ENCODE measurements at places on chromosomes 5 and 9.
A peak's percentile ranks its signal among the peaks of the same experiment; 100 is the strongest.

DNA sequence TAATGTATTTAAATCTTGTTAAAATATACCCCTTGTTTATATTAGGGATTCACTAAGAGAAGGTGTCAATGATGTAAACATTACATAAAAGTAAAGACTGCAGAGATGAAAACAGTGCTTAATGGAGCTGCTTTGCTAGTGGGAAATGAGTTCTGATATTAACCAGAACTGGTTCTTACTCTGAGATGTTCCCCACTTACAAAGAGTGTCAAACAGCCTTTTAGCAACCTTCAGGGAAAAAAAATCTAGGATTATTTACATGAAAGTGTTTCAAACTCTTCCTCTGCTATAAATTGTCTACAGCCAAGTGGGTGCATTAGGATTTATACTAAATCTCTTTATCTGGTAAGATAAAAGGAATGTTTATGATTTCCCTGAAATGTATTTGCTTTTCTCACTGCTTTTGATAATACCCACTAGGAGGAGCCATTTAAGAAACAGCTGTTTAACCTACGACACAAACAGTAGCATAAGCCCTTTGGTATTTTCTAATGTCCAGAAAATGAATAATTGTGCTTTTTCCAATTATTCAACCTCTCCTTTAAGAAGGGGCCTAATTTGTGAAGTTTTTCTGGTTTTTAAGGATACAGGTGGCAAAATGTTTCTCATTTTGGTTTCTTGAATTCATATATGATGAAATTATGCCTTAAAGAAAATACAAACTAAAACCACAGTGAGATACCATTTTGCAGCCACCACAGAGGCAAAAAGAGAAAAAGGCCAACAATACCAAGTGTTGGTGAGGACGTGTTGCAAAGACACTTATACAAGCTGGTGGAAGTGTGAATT is 186.3 kb downstream of the TLE4 start:
- DNase-seq, result no peak

DNA sequence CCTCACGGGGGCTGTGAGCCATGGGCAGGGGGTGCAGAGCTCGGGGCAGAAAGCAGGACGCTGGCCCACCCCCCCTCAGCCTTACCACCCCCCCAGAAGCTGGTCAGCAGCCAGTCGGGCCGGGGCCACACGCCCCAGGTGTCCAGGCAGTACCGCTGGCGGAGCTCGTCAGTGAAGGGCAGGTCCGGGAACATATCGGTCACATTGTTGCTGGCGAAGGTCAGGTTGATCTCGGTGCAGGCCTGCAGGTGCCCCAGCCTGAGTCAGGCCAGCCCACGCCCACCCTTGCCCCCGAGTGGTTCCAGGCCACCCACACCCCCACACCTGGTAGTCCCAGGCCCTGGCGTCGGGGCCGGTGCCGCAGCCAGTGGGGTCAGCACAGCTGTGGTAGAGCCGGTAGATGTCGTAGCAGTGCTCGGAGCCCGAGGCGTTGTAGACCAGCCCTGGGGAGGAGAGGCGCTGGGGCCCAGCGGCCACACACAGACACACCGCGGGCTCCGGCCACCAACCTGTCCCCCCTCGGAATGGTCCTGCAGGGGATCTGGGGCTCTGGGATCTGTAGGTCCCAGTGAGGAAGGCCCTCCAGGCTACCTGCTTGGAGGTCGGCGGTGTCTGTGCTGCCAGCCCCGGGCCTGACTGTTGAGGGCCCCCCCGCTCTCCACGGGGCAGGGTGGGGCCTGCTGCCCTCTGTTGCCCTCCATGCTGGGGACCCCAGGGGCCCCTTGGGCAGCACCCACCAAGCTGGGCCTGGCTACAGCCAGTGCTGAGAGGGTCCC is 2.6 kb downstream of the DPP7 start:
- no peak for DNase-seq

DNA sequence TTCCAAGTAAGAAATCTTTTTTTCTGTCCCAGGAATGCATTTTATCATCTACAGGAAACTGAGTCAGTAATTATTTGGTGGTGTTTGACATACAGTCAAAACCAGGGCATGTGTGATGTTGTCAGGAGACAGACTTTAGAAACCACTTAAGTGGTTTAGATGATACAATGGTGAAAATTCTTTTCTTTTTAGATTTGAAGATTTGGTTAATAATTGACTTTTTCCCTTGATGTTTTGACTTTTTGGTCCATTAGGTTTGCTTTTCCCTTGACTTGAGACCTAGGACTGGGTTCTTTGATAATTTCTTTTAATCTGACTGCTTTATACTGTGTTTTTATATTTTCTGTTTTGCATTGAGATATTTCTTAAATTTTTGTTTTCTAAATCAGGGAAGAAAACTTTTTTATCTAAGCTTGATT is 85.2 kb downstream of the RASGRF2 start:
- no peak for DNase-seq

DNA sequence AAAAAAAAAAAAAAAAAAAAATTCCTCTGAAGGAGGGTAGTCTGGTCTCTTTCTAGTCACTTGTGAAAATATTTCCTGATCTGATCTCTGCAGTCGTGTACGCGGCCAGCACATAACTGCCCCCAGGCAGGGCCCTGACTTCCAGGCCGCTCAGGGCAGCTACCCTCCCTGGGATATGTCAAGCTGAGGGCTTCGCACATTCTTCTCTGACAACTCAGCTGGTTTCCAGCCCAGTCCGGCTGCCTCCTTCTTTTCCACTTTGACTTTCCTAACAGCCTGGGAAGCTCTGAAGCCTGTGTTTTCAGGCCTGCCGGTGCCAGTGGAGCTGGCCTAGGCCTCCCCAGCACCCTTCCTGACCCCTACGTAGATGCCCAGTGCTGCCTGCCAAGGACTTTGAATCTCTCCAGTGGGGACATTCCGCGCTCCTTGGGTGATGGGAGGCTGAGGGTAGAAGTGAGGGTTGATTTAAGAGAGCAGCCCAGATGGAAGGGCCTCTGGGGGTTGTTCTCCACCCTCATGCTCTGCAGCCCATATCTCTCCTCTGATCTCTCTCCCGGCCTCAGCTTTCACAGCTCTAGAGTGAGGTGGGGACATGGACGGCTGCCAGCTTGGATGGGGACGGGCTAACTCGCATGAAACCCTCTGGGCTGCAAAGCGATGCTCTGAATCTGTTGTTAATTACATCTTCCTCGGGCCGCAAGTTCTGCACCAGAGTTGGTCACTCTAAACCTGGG is 20.7 kb downstream of the COL5A1 start:
- peak; percentile 83 for DNase-seq

DNA sequence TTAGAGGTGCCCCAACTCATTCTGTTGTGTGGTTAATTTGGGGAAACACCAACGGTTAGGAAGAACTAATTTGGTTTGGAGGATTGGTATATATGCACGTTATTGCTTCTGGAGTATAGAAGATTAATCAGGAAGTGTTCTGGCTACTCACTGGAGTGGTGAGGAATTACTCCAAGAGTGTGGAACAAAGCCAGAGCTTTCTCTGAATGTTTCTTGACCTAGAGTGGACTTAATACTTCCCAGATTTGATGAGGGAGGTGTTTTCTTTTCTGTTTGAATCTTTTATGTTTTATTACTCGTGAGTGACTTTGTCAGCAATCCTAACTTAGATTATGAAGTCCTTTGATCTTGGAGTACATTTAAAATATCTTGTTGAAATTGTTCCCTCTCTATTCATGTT is 163.7 kb downstream of the MAN2A1 start:
- no peak for DNase-seq

DNA sequence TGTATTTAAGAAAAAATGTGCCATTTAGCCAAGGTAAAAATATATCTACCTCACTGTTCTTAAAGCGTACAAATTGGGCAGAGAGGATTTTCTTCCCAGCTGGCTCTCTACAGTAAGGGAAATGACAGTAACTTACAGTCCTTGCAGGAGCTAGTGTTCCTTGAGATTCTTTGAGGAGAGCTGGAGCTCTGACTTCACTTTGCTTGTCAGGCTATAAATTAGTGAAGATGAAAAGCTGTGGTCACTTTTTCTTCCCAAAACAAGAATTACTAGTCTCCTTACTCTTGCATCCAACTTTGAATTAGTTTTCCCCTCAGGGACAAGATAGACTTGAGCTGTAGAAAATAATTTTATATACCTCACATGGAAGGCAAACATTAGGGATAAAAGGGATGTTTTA is 129.9 kb downstream of the ZSWIM6 start:
- DNase-seq, result no peak

- no peak for DNase-seq
Measured at GRCh38 chr9:76690973-76691370, 73.3 kb upstream of the PCA3 start.

- DNase-seq, result no peak
Measured at GRCh38 chr5:158223054-158223600, 364.2 kb upstream of the CLINT1 start.
